ENCODE measurements at places on chromosomes 13 and 19.

DNA sequence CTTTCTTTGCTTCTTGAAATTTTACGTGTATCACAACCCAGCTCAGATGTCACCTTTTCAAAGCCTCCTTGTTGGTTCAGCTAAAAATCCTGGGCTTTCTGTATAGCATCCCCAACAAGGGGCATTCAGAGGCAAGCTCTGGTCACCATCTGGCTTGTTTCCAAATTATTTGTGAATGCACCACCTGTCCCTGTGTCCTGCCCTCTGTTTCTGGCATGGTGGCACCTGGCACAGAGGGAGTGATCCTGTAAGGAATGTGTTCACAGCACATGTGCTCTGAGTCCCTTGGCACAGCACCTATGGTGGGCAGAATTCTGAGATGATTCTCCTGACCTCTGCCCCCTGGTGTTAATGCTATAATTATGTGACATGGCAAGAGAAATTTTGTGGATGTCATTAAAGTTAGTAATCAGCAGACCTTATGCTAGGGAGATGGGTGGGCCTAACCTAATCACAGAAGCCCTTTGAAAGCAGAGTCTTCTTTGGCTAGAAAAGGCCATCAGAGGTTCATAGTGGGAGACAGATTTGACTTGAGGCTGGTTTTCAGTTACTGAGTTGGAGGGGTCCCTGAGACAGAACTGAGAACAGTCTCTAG, 76.3 kb downstream of the ZNF429 start:
- peak; percentile 42 for DNase-seq

DNA sequence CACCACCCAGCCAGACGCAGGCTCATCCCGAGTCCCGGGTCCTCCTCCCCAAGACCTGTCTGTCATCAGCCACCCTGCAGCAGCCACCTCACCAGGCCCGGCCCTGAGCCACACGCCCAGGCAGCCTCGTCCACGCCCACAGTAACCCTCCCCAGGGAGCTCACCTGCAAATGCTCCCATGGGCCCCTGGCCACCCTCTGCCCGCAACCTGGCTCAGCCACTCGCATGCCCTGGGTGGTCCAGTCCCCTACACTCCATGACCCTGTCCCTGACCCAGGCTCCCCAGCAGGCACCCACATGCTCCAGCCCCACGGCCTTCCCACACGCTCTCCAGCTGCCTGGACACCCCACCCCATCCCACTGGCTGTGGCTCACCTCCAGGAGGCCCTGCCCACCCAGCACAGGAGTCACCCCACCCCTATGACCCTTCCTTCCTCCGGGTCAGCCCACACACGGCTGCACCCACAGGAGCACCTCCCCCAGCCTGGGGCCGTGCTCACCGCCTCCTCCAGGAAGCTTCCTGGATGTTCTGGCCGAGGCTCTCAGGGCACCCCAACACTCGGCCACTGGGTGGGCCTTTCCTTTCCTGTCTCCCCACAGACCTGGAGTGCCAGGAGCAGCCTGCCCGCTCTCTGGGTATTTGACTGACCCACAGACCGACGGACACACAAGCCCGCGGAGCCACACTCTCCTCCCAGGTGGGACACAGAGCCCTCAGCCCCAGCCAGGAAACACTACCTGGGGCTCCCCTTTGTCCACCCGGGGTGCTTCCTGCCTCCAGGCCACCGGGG, 3.6 kb downstream of the TMEM259 start:
- DNase-seq: no peak

DNA sequence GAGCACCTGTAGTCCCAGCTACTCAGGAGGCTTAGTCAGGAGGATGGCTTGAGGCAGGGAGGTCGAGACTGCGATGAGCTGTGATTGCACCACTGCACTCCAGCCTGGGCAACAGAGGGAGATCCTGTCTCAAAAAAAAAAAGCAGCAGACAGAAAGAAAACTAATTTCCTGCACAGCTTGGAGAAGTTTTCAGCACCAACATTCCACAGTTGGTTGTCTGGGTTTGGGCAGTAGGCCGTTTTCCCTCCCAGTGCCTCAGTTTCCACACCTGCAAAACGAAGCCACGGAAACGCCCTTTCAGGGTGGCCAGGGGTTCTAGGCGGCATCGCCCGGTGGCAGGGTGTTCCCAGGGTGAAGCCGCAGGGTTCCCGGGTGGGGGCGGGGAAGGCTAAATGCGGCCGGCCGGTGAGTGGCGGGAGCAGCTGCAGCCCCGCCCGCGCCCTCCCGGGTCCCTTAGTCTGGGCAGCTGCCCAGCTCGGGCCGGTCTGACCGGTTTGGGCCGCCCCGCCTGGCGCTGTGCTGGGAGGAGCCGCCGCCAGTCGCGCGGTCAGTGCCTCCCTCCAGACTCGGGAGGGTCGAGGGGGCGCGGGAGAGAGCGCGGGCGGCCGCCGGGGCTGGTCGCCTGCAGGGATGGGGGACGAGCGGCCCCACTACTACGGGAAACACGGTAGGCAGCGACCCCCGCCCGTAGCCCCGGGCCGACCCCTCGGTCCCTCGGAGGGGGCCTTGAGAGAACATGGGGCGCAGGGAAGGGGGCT, at the start of gene SLC44A2:
SLC44A2 (plus strand) TSS at position 551 of the 759 bp plus-strand sequence; CDS start at position 632, 81 bp downstream.
- DNase-seq: no peak

- DNase-seq: no peak
Observed at GRCh38 chr19:40603389-40604170, 2.4 kb downstream of the LTBP4 start.

- no peak for DNase-seq
Observed at GRCh38 chr19:30148039-30148790, 206.2 kb downstream of the URI1 start.

DNA sequence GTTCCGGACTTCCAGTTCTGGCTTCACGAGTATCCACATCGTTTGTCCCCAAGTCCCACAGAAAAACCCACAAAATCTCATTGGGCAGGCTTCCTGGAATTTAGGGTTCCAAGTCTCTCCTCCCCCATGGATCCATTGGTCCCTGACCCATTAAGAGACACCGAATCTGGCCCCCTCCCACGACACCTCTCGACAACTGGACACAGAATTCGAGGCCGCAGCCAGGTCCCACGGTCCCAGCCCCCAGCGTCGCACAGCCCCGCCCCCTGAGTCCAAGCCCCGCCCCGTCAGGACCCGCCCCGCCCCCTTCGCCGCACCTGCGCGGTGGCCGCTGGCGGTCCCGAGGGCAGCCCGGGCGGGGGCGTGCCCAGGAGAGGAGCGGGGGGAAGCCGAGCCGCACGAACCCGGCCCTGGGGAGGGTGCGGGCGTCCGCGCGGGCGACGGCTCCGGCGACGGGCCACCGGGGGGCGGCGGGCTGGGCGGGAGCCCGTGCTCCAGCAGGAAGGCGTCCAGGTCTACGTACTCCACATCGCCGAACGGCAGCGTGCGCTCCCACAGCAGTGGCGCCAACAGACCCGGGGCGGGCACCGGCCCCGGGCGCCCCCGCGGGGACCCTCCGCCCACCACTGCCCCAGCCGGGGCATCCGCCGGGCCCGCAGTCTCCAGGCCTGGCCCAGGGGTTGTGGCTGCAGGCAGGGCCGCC, 1.8 kb downstream of the DBP start:
- DNase-seq: no peak

GRCh38 chr13:109672545-109672944, 113.8 kb downstream of the IRS2 start:
- no peak for DNase-seq

DNA sequence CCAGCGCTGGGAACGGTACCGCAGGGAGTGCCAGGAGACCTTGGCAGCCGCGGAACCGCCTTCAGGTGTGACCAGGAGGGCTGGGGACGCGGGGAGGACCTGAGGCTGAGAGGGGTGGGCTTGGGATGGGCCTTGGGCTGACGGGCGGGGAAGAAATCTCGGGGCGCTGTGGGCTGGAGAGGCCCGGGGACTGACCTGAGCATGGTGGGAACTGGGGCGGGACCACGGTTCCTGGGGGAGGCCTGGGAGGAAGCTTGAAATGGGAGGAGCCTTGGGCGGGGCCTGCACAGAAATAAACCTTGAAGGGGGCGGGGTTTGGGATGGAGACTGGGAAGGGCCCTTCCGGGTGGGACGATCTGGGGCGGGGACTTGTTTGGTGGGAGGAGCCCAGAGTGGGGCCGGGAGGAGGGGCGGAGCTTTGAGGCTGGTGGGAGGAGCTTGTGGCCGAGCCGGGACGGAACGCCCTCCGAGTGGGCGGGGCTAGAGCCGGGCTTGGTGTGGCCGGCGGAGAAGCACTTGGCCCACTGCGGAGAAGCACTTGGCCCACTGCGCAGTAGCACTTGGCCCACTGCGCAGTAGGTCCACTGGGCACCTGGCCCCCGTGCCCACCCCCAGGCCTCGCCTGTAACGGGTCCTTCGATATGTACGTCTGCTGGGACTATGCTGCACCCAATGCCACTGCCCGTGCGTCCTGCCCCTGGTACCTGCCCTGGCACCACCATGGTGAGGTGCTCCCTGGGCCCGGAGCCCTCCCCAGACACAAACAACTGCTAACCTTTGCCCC, 2.8 kb downstream of the GIPR start:
- DNase-seq: no peak

All from cerebellar nuclear complex (tissue), 1 donor.